ENCODE measurements at places on chromosomes 6 and 20.

DNA sequence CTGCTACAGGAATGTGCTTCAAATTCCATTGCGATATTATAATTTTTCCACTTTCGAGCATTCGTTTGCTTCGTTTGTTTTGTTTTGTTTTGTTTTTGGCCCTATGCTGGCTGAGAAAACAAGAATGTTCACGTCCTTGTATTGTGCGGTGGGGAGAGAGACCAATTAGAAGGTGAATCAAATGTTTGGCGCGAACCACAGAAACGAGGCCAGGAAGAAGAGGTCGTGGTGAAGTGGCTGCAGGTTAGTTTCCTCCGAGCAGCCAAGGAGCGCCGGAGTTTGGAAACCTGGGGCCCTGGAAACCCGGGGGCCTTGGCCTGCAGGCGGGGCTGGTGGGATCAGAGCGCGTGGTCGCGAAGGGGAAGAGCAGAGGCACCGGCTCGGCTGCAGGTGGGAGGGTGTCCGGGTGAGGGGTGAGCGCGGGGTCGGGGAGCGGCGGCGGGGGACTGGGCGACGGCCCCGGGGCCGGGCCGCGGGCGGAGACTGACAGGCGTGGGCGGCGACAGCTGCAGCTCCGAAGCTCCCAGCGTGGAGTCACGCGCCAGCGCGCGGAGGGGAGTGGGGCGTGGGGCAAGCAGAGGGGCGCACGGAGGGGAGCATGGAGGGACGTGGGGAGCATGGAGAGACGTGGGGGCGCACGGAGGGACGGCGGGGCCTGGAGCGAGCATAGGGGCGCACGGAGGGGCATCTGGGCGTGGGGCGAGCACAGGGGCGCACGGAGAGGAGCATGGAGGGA, 141.5 kb upstream of the PDE10A start:
- no peak for DNase-seq

GRCh38 chr6:26045065-26045927, 41.9 kb upstream of the HFE start:
- no peak for DNase-seq

GRCh38 chr6:134372603-134373281, 54.8 kb upstream of the SGK1 start:
- no peak for DNase-seq

DNA sequence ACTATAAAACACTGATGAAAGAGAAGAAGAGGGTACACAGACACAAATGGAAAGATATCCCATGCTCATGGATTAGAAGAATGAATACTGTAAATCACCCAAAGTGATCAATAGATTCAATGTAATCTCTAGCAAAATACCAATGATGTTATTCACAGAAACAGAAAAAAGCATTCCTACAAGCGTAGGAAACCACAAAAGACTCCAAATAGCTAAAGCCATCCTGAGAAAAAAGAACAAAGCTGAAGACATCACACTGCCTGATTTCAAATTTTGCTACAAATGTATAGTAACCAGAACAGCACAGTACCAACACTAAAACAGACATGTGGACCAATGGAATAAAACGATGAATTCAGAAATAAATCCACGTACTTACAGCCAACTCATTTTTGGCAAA, 43.0 kb downstream of the THBS2 start:
- DNase-seq: no peak

GRCh38 chr6:135479601-135480000, 17.9 kb downstream of the AHI1 start:
- DNase-seq: no peak

- DNase-seq: no peak
Measured at GRCh38 chr6:4370066-4370465, 234.7 kb upstream of the ECI2 start.

DNA sequence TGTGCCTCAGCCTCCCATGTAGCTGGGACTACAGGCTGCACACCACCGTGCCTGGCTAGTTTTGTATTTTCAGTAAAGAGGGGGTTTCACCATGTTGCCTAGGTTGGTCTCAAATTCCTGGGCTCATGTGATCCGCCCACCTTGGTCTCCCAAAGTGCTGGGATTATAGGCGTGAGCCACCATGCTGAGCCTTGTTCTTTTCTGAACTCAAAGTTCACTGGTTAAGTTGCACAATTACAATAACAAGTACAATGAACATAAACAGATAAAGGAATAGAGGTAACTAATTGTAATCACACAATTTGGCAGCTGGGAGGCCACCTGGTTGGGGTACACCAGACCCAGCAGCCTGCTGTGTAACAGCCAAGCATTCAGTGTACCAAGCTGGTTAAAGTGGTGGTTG, 6.7 kb downstream of the NUDT3 start:
- no peak for DNase-seq

DNA sequence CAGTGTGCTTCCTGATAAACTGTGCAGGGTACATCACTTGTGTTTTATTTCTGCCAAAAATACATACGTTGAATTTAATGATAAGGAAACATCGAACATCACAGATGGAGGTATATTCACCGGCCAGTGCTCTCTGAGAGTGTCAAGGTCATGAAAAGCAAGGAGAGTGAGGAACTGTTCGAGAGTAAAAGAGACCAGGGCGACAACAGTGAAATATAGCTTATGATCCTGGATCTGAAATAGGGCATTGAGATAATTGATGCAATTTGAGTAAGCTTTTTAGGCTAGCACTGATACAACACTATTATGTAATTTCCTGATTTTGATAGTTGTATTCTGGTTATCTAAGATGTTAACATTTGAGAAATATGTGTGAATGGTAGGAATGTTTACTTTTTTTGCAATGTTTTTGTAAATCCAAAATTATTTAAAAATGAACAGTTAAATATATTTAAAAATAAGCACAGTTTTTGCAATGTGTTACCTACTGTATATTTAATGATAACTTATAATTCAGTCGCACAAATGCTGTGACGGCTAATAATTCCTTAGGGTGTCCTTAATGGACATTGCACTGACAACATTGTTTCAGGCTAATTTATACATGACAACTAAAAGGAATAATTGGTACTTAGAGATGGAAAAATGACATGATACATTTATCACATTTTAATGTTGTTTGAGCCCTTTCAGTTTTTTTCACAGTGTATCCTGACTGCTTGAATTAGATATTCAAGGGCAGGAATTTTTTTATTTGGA, 9.9 kb downstream of the RAB32 start:
- DNase-seq: no peak

- DNase-seq: no peak
Measured at GRCh38 chr6:137791281-137792159, 75.5 kb upstream of the TNFAIP3 start.

DNA sequence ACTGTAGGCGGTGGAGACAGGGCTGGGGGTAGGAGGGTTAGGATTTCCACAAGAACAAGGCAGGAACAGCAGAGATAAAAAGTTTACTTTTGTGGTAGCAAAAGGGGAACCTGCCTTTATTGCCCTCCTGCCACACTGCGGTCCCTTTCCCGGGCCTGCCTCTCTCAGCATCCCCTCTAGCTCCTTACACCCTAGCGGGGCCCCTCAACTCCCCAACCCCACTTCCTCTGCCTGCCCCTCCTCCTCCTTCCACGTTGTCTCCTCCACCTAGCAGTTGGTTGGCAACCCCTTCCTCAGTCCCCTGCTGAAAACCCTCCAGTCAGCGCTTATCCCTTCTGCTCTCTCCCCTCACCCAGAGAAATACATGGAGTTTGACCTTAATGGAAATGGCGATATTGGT, 714 bp downstream of the AIF1 start:
- no peak for DNase-seq

- no peak for DNase-seq
Measured at GRCh38 chr6:106490030-106490429, 129.5 kb downstream of the CRYBG1 start.

DNA sequence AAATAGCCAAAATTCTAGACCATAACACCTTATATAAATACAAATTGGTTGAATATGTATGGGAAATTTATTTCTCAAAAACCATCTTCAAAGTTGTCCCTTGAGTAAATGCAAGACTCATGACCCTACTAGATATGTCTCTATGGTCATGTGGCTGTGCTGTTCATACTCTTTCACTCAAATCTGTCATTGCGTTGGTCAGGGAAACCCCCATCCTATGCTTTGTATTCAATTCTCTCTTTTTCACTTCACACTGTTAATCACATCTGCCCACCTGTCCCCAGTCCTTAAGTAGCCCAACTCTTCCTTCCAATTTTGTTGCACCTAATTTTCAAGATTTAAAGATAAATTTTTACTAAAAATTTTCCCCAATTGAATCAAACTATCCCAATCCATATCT, 51.0 kb downstream of the RPS12 start:
- no peak for DNase-seq

DNA sequence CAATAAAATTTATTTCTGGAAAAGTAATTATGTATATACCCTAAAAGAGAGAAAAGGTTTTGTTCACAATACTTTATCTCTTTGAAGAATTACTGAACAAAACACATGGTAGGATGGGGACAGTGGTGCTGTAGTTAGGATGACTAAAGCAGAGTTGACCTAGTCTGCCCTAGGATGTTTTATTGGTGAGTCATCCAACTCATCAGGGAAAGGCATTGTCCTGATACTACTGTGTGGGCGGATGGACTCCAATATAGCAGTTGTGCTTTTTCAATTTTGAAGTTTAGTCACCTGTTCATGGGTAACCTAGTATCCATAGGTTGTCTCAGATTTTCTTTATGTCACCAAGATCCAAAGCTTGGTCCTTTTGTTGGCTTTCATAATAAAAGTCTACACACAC, 53.3 kb upstream of the EYS start:
- DNase-seq: no peak

DNA sequence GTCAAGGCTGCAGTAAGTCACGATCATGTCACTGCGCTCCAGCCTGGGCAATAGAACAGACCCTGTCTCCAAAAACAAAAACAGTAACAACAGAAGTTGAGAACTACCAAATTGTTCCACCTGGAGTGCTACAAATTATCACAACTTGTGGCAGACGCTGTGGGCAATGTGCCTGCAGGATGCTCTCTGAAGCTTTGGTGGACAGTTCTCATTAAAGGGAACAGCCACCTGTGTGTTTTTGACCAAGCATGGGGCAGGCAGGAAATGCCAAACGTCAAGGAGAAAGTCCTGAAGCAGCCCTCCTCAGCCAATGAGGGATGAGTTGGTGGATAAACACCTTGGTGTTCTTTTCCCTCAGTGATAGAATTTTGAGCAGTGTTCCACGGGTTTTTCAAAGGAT, 15.8 kb downstream of the COX4I2 start:
- no peak for DNase-seq

- no peak for DNase-seq
Measured at GRCh38 chr20:38032585-38033329, 499 bp downstream of the TTI1 start.

GRCh38 chr20:10498200-10498599, 63.1 kb downstream of the SLX4IP start:
- no peak for DNase-seq

- DNase-seq: no peak
Measured at GRCh38 chr6:168799067-168799466, 358.1 kb downstream of the SMOC2 start.

DNA sequence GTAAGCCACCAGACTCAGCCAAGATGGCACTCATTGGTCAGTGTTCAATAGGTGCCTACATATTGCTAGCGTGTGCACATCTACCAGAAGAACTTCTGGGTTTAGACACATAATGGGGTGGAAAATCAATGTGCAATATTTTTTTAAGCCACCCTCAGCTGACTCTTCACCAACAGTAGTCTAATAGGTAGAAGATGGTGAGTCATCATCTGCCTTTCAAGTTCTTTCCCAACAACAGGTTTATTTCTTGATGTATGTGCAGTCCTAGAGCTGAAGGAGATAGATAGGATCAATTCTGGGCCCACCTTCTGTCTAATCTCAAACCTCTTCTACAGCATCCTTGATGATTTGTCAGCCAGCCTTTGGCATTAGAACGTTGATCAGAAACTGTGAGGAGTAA, 41.3 kb downstream of the IRAK1BP1 start:
- DNase-seq: no peak

DNA sequence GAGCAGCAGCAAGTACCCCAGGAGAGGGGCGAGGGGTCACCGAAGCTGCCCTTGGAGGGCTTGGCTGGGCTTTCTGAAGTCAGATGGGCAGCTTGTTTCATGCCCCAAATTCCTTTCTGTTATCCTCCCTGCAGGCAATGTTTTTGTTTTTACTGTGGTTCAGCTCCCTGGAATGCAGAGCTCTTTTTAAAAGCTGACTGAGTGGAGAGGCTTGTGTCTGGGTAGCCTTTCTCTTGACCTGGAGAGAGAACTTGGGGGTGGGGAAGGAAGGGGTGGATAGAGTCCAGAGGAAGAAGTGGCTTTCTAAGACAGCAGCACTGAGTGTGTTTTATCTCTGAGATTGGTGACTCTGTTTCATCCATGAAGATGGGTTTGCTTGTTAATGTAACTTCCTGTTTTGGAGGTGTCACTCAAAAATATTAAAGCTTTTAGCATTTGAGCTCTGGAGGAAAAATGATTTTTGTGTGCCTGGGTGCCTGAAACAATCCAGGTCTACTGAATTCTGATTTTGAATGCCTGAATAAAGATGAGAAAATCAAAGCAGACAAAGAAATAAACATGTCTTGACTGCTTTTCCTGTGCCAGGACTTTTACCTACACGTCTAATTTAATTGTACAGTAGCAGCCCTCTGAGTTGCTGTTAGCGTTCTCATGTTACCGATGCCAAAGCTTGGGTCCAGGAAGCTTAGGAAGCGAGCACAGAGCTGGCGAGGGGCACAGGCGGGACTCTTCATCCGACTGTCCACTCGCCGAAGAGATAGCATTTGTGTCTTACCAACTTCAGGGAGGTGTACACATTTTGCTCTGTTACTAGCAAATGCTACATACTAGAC, 78.2 kb upstream of the EEF1E1 start:
- DNase-seq: no peak

GRCh38 chr20:34527016-34527415, 10.8 kb downstream of the DYNLRB1 start:
- no peak for DNase-seq
